Dermis blood vessel endothelial cell (primary cell): ENCODE measurements at places on chromosomes 2 and 18. TPM values are rescaled to one million over a fixed set of nuclear protein-coding genes. Genes with fewer than 3 reads are reported as not detected.

UPP2 gene
- total RNA-seq = not detected in 2 replicates

IL36B gene
- total RNA-seq = not detected in 2 replicates

NTSR2 gene
- not detected in 2 replicates for total RNA-seq

UBXN4 gene
- total RNA-seq = 69.1 and 89.3 TPM in 2 replicates

POTEJ gene
- 0.34 and 0.47 TPM in 2 replicates for total RNA-seq

SAG gene
- 0.19 TPM in 1 of 2 replicates, not detected in the other for total RNA-seq

AOX1 gene
- 2.4 and 2.6 TPM in 2 replicates for total RNA-seq

PSMA8 gene
- total RNA-seq = not detected in 2 replicates

CDKL4 gene
- 0.51 and 0.98 TPM in 2 replicates for total RNA-seq

ZNF142 gene
- 9.0 and 14.1 TPM in 2 replicates for total RNA-seq

FOXD4L1 gene
- total RNA-seq = 0.05 and 0.17 TPM in 2 replicates

CYTIP gene
- 0.14 TPM in 1 of 2 replicates, not detected in the other for total RNA-seq
